ENCODE measurements at places on chromosomes 11 and 22. TPM values are rescaled to one million over a fixed set of nuclear protein-coding genes. Genes with fewer than 3 reads are reported as not detected.

GTSE1 gene
- 3.8 TPM for total RNA-seq

DNA sequence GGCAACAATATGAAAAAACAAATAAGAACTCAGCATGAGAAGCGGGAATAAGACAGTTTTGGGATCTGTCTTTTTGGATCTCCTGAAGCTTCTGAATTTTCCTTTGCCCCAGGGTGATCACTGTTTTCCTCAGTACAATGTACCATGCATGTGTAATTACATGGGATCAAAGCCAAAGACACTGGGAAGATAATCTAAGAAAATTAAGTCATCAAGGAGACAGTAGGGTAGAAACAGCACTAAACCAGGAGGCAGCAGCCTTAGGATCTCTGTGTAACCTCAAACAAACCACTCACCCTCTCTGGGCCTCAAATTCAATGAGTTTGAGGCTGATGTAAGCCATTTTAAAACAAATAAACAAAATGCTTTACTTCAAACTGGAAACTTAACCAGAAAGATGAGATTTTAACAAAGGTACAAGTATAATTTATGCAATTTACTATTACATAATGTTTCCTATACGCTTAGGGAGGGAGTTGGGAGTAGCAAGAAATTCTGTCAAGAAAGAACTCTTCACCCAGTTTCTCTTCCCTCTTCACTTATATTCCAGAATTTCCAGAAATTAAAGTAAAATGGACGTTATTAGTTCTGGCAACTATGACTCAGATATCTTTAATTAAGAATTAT lies 77.0 kb downstream of the RAB30 start:
- DNase-seq, result no peak

GRCh38 chr11:68935066-68935465 lies 31.4 kb downstream of the IGHMBP2 start:
- no peak for DNase-seq

DNA sequence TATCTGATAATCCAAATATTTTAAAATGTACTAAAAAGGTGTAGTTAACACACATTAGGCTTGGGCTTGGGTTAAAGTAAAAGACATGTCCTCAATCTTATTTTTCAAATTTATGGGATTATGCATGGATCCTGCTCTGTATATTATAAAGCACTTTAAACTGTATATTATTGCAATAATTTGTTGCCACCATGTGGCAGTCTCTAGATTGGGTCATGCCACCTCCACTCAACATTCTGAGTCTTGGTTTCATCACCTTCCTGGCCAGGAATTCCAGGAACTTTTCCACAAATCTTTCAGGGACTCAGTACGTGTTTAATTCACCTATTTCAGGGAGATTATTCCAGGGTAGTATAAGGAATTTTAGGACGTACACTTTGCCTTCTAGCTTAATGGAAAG lies 695.5 kb downstream of the FAM181B start:
- no peak for DNase-seq

GRCh38 chr22:29979777-29980321 lies 96.9 kb downstream of the MTMR3 start:
- DNase-seq, result no peak
